ENCODE measurements at places on chromosomes 12 and 14.
A peak's percentile ranks its signal among the peaks of the same experiment; 100 is the strongest.

DNA sequence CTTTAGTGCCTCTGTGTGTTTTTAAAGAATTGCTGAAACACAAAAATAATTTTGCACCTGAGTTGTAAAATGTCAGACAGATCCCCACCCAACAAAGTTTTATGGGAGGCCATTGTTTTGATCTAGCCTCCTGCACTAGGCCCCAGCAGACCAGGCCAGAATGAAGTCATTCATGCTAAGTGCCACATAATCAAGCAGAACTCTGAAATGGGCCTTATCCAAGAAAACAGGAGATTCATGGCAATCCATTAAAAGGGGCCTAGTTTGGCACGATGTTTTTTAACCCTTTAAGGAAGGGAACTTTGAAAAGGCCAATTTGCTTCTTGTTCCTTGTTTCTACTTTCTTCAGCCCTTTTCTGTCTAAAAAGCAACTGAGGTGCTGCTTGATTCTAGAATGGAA is 260.9 kb downstream of the ITPR2 start:
- DNase-seq, result no peak
- peaks cover 14% of the 10 kb centered on the region for H3K36me3 ChIP-seq
- H3K4me3 ChIP-seq, result no peak overlapping the region
- no peaks in the 10 kb centered on the region for H3K4me1 ChIP-seq
- no peak overlapping the region for H3K27ac ChIP-seq

DNA sequence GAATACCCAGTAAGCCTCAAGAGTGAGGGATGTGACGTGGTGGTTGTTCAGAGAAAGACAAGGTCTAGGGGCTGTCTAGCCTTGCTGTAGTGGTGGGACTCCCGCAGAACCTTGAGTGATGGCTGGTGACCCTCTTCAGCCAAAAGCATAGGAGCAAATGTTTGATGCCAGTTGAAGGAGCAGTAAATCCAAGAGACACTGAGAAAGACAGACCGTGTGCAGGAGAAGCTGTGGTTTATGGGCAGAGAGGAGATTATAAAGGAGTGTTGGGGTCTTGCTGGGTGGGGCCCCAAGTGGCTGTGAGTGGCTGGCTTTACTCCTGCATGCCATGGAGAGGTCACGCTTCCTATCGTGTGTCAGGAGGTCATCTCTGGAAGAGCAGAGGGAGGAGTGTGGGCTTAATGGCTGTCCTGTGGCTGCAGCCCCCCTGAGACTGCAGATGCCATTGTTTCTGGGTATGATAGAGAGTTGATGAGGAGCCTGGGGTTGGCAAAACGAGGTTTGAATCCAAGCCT is 152.0 kb upstream of the CCND2 start:
- peaks cover 18% of the 10 kb centered on the region for H3K4me1 ChIP-seq
- H3K4me3 ChIP-seq, result no peak overlapping the region
- H3K27me3 ChIP-seq, result peaks cover 40% of the 10 kb centered on the region
- no peak overlapping the region for H3K27ac ChIP-seq

DNA sequence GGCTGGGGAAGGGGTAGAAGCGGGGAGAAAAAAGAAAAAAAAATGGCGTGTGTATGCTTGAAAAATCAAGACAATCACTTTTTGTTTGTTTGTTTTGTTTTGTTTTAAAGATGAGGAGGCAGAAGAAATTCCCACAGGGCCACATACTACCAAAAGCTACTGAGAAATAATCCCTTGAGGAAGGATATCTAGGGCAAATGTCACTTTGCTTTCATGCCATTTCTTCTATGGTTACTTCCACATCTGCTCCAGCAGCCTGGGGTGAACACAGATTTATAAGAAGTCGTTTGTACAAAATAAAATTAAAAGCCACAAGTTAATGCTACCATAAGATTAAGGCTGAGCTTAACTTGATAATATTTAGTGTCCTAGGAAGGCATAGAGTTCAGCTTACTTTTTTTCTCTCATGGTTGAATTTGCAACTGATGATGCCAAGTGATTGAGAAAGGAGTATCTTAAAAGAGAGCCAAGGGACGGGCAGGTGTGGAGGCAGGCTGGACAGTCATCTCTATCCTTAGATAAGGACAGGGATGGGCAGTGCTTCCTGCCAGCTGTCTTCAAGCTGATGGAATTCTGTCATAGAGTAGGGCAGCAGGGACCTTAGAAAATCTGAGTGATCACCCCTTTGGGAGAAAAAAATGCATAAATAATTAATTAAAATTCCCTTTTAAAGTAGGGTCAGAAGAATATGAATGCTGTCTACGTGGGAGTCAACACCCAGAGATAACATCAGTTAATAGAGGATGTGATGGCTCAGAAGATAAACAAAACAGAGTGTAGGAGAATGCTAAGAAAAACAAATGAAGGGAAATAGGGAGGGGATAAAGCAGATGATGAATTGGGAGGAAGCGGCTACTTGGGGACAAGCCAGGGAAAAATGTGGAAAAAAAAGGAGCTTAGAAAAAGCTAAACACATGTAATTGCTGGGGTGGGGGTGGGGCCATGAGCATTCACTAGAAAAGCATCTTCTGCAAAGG is 57.1 kb downstream of the DYRK2 start:
- no peak overlapping the region for H3K4me3 ChIP-seq
- no peak for DNase-seq
- H3K27ac ChIP-seq, result peak overlapping the region; percentile 70
- H3K27me3 ChIP-seq, result no peaks in the 10 kb centered on the region

DNA sequence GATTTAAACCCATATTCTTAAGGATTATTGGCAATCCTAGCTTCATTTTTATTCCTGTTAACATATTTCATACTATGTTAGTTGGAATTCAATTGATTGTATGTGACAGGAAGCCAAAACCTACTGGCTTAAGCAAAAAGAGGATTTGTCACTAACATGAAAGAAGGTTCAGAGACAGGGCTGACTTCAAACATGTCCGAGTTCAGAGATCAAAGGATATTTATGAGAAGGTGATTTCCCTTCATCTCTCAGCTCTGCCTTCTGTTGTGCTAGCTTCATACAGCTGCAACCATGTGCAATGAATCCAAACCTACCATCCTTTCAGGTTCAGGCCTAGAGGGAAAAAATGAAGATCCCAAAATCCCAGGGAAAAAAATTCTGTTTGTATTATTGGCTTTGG is 349.7 kb downstream of the ATP23 start:
- H3K36me3 ChIP-seq, result peaks cover 2% of the 10 kb centered on the region
- no peak overlapping the region for H3K27ac ChIP-seq
- H3K4me1 ChIP-seq, result no peaks in the 10 kb centered on the region
- no peak for DNase-seq

GRCh38 chr12:92108651-92109050 is 37.0 kb downstream of the BTG1 start:
- DNase-seq, result no peak
- peaks cover 6% of the 10 kb centered on the region for H3K4me1 ChIP-seq
- H3K27ac ChIP-seq, result no peak overlapping the region
- H3K27me3 ChIP-seq, result no peaks in the 10 kb centered on the region
- no peaks in the 10 kb centered on the region for H3K36me3 ChIP-seq
